ENCODE measurements at places on chromosomes 6 and 20.

GRCh38 chr20:57600320-57601210 is 19.7 kb downstream of the ZBP1 start:
- DNase-seq, result no peak

DNA sequence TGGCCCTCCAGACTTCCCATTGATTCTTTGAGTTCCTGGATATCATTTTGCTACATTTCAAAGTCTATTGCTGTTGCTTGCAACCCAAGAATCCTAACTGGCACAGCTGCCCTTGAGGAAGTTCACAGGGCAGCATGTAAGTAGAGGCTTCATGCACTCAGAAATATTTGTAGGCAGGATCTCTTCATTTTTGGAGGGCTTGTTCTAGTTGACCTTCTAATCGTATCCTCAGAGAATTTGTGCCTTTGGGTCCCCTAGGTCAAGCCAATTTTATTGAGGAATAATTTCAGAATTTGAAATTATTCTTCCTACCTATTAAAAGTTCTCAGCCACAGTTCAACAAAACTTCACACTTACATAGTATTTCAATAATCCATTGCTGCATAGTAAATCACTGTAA is 5.6 kb upstream of the NCOA3 start:
- no peak for DNase-seq

- no peak for DNase-seq
These were observed 197.8 kb downstream of the HAO1 start for GRCh38 chr20:7742479-7742878.

- no peak for DNase-seq
These were observed 174.7 kb downstream of the DHX35 start for GRCh38 chr20:39136798-39137197.

DNA sequence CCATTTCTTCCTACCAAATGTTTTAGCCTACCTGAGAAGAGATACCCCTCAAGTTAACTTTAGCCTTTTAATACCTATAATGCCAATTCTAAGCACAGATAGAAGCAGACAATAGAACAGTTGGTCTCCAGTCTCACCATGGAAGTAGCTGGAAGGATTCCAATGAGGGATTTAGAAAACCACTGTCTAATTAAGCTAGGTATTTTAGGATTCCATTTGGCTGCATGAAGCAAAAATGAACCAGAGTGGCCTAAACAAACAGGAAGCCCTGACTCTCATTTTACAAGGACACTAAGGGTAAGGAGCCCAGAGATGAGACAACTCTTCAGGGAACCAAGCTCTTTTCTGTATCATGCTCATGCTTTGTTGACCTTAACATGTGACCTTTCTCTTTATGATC is 199.2 kb downstream of the ALDH8A1 start:
- DNase-seq, result no peak

Data from T-cell (primary cell).